EH (cell line): ENCODE measurements at places on chromosomes 2 and 18.

- no peak for DNase-seq
These were observed 16.6 kb downstream of the SERTAD2 start for GRCh38 chr2:64637000-64637635.

DNA sequence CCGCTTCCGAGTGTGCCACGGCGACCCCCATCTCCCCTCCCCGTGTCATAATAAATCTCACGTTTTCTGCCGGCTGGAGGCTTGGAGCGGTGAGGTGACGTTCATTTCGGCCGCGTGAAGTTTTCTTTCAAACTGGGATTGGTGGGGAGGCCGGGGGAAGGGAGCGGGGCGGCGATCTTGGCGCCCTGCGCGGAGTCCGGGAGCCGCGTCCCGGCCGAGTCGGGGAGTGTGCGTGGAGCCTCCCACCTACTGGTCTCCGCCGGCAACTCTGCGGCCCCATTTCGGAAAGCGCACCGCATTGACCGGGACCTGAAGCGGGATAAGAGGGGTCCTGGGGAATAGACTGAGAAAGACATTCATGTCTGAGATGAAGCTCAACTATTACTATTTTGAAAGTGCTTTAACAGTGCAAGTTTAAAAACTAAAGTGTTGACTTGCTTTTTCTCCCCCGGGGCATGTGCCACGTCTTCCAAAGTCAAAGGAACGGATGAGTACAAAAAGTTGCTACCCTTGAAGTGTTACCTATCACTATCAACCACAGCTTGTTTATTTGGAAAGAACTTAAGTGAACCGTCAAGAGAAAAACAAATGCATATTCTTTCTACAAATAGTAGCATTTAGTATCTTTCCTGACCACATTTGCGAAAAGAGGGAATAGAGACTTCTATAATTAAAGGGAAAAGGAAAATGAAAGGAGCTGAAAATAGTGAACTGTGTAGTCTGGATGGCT, 818 bp upstream of the IKZF2 start:
- DNase-seq = peak; percentile 75

- peak; percentile 98 for DNase-seq
These were observed 60.8 kb downstream of the MBP start for GRCh38 chr18:77071711-77072292.

GRCh38 chr18:63249771-63250170, 69.8 kb downstream of the BCL2 start:
- DNase-seq = no peak

GRCh38 chr2:60925994-60926740, 44.8 kb downstream of the REL start:
- DNase-seq = peak; percentile 57

DNA sequence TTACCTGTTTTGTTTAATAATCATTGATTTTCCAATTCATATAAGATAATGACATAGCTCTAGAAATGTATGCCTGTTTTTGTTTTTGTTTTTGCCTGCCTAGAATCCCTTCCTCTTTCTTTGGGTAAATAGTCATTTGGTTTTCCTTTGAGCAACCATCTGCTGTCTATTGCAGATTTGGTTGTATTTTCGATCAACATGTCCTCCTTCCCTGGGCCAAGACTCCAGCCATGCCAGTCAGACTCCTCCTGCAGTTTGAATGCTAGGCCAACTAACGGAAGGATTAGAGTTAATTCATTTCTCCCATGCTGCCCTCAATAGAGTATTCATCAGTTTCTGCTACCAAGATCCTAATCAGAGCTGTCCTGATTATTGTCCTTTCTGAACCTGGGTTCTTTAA, 67.1 kb downstream of the MAIP1 start:
- no peak for DNase-seq

DNA sequence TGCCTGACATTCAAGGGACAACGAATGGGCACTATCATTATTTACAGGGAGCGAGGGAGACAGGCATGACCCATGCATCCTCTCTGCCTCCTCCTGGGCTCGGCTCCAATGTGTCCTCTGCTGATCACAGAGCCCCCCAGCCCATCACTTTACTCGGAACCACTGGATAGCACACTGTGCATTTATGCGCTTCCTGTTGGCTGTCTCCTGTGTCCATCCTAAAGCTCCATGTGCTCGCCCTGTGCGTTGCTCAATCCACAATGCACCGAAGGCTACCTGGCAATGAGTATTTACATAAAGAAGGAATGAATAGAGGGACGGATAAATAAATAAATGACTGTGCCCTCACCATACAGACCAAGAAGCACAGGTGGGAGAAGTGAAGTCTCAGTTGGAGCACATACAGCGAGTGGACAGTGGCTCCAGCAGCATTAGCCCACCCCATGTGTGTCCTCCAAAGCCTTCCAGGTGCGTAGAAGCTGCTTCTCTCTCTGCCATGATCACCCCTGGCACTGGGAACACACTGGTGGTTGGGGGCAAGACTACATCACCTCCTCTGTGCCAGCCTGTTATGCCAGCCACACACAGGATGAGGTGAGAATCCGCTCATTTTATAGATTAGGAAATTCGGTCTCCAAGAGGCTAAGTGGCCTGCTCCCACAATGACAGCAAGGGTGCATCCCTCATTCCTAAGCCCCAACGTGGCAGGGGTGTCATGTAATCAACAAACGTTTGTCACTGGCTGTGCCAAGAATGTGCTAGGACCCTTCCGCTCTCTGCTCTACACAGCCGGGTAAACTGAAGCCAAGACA, 2.3 kb upstream of the GDF7 start:
- DNase-seq = no peak

- DNase-seq = peak; percentile 70
These were observed 36.7 kb downstream of the TTC39C start for GRCh38 chr18:24051031-24051947.

DNA sequence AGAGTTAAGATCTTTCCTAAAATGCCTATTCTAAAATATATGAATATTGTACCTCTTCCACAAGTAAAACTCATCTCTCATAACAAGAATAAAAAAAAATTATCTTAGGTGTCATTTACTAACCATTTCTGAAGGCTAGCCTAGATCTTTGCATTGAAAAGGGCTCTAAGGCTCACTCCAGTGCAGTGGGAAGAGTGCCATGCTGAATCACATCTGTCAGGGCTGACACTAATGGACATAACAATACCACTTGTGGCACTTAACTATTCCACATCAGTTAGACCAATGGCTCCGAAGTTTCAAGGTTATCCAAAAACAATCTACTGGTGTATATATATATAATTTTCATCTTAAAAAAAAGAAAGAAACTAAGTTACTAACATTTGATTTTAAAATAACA, 130.2 kb downstream of the EXOC6B start:
- DNase-seq = no peak

GRCh38 chr2:218375212-218375611, 6.9 kb upstream of the SLC11A1 start:
- peak; percentile 78 for DNase-seq

- DNase-seq = no peak
These were observed 2.4 kb downstream of the ZNF396 start for GRCh38 chr18:35374708-35375107.

DNA sequence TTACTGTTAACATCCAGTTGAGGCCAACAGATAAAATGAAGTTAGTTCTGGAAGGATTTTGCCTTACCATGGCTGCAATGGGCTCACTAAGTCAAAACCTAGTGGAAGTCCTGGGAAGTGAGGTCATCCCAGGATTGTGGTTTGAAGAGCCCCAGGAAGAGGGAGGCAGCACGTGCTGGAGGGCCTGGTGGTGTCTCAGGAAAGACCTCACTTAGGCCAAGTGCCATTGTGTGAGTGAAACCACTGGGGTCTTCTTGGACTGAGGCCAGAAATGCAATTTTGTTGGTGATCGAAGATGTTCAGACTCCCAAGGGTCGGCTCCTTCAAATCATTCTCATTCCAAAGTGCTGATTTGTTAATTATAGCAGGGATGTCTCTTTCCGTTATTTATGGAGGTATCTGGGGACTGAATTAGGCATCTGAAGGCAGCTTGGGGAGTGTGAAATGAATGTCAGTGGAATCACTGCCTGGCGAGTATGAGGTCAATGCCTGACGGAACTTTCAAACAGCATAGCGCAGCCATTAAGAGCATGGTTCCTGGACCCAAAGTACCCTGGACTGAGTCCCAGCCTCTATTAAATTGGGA, 60.0 kb downstream of the IL1R2 start:
- peak; percentile 83 for DNase-seq

- peak; percentile 25 for DNase-seq
These were observed 59.2 kb downstream of the TWIST2 start for GRCh38 chr2:238906936-238907716.

DNA sequence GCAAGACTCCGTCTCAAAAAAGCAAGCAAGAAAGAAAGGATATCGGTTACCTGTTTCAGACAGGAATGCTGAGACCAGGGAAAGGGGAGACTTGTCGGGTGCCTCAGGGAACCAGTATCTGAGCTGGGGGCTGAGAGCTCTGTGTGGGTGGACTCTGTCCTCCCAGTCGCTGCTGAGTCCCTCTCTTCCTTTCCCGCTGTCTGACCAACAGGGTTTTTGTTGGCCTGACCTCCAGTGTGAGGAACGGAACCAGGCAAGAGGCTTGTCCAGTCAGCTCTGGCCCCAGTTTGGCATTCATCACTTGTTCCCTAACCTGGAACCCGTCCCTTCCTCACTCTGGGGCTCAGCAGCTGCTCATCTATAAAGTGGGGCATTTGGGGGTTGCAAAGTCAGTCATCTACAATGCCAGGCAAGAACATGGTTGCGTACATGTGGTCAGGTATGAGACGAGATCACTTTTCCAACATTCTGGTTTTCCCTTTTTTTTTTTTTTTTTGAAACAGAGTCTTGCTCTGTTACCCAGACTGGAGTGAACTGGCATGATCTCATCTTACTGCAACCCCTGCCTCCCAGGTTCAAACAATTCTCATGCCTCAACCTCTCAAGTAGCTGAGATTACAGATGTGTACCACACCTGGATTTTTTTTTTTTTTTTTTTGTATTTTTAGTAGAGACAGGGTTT, 116.4 kb downstream of the PLB1 start:
- DNase-seq = no peak

GRCh38 chr2:102513355-102513939, 40.4 kb downstream of the SLC9A4 start:
- DNase-seq = no peak

DNA sequence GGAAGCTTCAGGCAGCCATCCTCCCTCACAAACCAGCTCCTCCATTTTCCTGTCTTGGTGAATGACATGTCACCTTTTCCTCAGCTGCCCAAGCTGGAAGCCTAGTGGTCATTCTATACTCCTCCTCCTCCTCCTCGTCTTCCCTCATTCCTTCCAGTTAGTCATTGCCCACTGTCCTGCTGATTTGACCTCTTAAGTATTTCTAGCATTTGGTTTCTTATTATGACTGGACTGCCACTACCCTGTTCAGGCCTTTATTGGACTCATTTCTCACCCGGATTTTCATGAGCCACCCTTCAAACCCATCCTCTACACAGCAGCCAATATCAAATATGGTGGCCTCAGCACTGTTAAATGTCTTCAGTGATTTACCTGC, 21.9 kb upstream of the MGAT5 start:
- peak; percentile 90 for DNase-seq

DNA sequence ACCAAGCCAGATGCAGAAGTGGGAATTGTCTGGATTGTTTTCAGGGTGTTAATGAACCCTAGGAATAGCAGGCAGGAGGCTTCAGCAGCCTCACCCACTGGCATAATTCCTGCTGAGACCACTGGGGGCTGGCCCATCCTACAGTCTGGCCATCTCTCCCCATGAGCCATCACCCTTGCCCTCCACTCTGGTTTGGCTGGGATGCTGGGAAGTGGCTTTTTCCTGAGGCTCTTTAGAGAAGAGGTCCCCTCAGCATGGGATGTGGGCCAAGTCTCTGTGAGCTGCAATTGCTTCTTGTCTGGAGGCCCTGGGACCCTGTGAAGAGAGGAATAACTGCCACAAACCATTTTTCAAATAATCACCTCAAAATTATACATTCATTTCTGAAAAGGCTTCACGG, 4.0 kb downstream of the TCF7L1 start:
- no peak for DNase-seq

DNA sequence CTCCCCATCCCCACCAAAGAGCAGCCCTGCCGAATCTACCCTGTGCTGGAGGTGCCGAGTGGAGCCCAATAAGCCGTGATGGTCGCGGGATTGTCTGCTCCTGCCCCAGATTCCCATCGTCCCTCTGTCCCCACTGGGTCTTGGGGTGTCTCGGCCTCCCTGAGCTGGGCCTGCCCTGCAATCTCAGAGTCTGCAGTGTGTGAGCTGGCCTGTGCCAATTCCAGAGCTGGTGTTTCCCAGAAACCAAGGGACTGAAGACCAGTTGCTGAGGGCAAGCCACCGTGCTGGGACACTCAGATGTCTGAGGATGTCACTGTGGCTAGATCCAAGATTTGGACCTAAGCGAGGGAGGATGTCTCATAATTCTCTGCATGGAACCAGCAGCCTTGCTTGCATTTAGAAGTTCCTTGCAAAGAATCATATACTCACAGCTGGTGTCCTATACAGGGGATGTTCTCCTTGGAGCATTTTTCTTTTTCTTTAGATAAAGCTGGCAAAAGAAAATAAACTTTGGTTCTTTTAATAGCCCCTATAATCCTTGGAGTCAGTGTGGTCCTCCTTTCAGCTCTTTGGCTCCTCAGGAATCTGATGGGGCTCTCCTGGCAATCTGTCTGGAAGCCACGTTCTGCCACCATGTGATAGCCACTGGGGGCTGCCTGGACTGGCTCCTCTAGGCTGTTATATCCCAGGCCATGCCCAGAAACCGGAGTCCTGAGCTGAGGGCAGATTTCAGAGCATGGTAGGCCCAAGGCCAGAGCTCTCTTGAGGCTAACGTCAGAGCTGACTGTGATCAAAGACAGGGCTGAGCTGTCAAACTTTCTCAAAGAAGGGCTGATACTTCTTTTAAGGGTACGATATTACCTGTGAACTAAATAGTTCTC, 140.1 kb upstream of the HAAO start:
- DNase-seq = no peak

GRCh38 chr2:155690785-155691184, 641.7 kb downstream of the NR4A2 start:
- DNase-seq = no peak
